ENCODE measurements at places on chromosomes 4 and X.
A peak's percentile ranks its signal among the peaks of the same experiment; 100 is the strongest.

DNA sequence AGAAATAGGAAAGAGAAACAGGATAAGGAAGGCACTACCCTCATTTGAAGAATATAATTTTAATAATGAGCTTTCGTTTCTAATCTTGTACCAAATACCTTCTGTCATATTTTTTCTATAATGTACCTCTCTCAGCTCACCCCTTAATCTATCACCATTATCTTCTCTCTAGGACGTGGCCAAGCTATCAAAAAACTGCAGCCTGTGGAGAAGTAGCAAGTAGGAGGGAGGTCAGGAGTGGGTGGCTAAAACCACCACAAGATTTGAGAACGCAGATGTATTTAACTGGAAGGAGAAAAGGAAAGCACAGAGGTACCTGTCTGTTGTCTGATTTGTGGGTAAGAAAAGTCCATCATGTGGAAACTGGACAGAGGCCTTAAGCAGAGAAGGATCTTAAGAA, 576.7 kb upstream of the DIPK2B start:
- DNase-seq, result no peak

GRCh38 chr4:25667931-25668557, 12.4 kb downstream of the SLC34A2 start:
- DNase-seq, result no peak

DNA sequence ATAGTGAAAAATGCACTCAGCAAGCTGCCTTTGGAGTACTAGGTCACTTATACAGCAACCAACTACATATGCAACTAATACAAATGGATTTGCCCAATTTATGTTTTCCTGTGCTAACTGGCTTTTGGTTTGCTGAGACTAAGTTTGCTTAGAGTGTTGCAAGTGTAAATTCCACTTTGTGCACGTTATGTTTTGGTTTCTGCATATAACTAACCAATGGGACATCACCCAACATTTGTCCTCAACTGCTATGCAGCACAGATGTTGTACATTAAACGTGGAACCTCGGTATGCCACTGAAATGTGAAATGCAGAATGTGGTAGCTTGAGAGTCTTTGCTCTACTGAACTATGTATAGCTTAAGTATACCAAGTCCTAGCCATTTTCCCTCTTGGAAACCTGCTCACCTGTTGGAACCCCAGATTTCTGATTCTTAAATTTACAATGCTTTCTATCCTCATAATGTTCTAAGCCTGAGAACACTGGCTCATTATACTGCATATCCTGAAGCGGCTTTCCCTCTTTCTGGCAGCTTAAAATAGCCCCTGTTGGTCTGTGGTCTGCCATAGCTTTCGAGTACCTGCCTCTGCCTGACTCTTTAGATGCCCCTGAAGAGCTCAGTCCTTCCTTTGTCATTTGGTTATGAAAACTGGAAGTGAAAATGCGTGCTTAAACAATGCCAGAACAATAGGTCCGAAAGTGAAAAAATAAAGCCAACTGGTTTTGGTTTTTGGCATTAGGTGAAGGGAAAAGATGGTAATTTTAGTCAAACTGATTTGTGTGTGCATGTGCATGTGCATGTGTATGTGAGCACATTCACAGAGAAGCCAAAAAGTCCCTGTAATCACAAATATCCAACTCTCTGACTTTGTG, 158.0 kb downstream of the SH2D1A start:
- DNase-seq, result peak; percentile 29

DNA sequence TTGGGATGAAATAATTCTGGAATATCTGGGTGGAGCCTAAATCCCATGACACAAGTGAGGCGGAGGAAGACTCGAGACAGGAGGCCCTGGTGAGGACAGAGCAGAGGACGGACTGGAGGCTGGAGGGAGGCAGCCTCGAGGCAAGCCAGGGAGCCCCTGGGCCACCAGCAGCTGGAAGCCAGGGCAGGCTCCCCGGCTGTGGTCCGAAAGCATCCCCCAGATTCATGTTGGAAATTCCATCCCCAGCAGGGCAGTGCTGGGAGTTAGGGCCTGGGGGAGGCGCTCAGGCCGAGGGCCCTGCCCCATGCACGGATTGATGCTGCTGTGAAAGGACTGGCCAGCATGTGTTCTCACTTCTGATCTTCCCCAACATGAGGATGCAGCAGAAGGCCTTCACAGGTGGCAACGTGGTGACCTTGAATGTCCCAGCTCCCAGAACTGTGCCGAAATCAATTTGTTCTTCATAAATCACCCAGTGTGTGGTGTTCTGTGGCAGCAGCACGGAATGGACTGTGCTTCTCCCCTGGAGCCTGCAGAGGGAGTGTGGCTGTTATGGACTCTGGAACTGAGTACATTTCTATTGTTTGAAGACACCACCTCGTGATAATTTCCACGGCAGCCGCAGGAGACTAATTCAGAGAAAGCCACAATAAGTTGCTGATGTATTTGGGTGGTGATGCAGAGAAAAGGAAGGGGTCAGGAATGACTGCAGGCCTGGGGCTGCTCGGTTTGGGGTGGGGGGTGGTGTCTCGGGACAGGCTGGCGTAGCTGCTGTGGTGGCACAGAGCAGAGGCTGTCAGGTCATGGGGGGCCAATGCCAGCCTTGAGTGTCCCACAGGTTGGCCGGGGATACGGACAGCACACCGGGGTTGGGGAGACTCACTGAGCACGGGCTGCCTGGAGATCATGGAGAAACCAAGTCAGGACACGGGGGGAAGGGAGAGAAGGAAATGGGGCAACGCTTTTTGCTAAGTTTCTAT, 56.9 kb downstream of the PCGF3 start:
- DNase-seq, result no peak

DNA sequence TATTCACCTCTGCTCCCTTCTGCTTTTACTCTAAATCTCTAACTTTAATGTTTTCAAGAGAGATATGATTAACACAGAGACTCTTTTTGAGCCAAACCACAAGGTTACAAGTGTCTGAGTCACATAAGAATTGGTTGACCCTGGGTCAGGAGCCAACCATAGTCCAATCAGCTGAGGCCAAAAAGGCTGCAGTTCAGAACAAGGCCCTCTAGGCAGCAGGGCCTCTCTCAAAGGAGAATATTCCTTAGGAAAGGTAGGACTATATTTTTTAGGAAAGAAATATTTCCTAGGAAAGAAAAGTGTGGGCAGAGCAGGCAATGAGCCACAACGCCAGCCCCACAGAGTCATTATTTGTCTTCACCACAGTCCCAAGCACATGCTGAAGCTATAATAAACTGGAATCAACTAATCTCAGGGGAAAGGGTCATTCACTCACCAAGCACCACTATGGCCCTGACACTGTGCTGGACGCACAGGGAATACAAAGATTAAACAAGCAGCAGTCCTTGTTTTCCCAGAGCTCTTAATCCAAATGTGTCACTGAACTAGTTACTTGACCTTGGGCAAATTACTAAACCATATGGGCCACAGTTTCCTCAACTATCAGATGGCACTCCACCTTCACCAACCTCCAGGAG, 2.2 kb downstream of the ATP8A1 start:
- DNase-seq, result no peak

- DNase-seq, result no peak
Observed at GRCh38 chr4:13169731-13170525, 314.2 kb downstream of the RAB28 start.

- no peak for DNase-seq
Observed at GRCh38 chr4:8332891-8333331, 63.4 kb downstream of the HTRA3 start.

- DNase-seq, result no peak
Observed at GRCh38 chr4:108417923-108418322, 202.5 kb upstream of the RPL34 start.

GRCh38 chrX:68695206-68695845, 47.9 kb downstream of the STARD8 start:
- no peak for DNase-seq

DNA sequence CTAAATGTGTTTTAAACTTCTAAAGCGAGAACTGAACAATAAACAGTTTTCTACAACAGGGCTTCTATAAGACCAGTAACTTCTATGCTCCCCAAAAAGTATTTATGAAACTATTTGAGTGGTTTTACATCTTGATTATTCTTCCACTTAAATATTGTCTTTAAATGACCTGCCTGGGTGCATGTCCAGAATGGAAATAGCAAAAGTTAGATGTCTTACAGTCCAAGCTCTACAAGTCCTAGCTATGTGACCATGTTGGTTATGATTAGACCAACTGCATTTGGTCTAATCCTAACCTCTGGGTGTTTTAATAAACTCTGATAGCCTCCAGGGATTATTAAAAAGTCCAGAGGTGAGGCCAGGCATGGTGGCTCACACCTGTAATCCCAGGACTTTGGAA, 79.0 kb upstream of the ATXN3L start:
- DNase-seq, result no peak

DNA sequence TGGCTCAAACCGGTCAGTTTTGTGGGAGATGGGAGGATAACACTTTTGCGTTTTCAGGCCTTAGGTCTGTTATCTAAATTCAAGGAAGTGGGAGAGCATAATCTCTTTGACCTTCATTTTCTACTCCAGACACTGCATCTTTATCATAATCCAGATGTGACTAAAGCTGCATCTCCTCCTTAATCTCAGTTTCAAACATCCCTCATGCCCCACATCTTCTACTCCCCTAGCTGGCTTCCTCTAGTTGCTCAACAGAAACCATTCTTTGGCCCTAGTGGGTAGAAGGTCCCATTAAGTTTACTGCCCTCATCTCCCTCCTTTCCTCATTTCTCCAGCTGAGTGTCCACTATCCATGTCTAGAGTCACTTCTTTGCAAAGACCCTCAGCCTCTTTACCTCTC, 18.8 kb upstream of the RASL11B start:
- DNase-seq, result no peak

GRCh38 chr4:73998040-73999011, at the start of gene CXCL5:
Gene CXCL5 (minus strand): TSS chr4:73998677. CDS start chr4:73998581, 96 bp downstream.
- no peak for DNase-seq

- no peak for DNase-seq
Observed at GRCh38 chr4:15912236-15912635, 26.3 kb downstream of the FGFBP1 start.

DNA sequence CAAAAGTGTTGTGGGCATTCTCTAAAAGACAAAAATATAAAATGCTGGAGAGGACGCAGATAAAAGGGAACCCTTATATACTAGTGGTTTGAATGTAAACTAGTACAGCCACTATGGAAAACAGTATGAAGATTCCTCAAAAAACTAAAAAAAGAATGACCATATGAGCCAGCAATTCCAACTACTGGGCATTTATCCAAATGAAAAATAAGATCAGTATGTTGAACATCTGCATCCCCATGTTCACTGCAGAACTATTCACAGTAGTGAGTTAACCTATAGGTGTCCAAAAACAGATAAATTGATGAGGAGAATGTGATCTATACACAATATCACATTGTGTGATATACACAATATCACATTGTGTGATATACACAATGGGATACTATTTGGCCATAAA, 1615.3 kb downstream of the PCDH18 start:
- DNase-seq, result no peak

- no peak for DNase-seq
Observed at GRCh38 chrX:12894074-12895030, 12.1 kb upstream of the TLR8 start.

- DNase-seq, result no peak
Observed at GRCh38 chr4:3468154-3468553, 5.0 kb downstream of the DOK7 start.

GRCh38 chr4:87120411-87121162, 99.8 kb downstream of the KLHL8 start:
- DNase-seq, result no peak

DNA sequence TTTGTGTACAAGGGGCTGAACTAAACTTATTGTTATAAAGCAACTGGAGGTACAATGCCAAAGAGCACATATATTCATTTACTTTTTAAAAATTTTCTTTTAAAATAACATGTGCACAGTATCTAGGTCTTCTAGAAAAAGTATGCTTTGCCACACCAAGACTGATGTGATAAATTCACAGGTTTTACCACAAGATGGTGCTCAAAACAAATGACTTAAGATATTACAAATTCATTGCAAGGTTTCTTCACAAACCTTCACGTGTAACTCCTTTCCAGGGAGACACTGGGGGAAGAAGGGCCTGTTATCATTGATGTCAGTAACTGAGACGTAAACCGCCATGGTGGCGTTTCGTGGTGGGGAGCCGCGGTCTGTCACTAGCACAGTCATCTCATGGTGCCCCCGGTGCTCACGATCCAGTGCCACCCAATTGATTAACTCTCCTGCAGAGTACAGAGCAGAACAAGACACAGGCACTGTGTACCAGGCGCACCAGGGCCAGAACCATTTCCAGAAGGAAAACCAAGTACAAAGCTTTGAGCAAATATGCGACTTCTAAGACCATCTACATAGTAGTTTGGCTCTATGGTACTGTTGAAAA, 162.2 kb downstream of the DCHS2 start:
- no peak for DNase-seq

GRCh38 chr4:2482693-2483092, 13.8 kb downstream of the RNF4 start:
- DNase-seq, result no peak

- DNase-seq, result no peak
Observed at GRCh38 chr4:94519019-94519418, 67.3 kb downstream of the PDLIM5 start.

- no peak for DNase-seq
Observed at GRCh38 chrX:106742193-106742592, 15.7 kb downstream of the RNF128 start.

- no peak for DNase-seq
Observed at GRCh38 chrX:36199928-36200327, 280.4 kb downstream of the CFAP47 start.

Measured in AG04449 (cell line).